NCI-H1694 treated with DMSO at 0.1 percent for 48 hours (cell line): ENCODE measurements at places on chromosomes 4 and X.

- DNase-seq, result no peak
Measured at GRCh38 chr4:98210281-98210680, 50.9 kb upstream of the RAP1GDS1 start.

DNA sequence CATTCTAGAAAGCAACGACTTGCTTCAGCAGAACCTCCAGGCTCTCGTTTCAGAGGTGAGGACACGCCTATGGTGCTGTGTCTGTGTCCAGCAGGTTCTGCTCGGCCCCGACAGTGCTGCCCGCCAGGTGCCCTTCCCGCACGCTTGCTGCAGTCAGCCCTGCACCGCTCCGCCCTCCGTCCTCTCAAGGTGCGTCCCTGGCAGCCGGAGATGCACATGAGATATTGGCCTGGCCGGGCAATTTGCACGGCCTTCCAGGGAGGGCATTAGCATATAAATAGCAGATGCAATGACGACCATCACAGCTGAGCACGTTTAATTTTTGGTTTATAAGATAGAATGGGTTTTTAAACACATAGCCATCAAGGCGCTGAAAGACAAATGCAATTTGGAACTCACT lies 14.4 kb downstream of the UVSSA start:
- DNase-seq, result no peak

- no peak for DNase-seq
Measured at GRCh38 chr4:30917946-30918345, 197.8 kb downstream of the PCDH7 start.

GRCh38 chrX:53280331-53281320 lies 758 bp downstream of the IQSEC2 start:
- no peak for DNase-seq

GRCh38 chrX:905848-906566 lies 275.4 kb downstream of the SHOX start:
- DNase-seq, result no peak

GRCh38 chr4:186587416-186588018 lies 32.1 kb upstream of the MTNR1A start:
- DNase-seq, result peak; percentile 24

DNA sequence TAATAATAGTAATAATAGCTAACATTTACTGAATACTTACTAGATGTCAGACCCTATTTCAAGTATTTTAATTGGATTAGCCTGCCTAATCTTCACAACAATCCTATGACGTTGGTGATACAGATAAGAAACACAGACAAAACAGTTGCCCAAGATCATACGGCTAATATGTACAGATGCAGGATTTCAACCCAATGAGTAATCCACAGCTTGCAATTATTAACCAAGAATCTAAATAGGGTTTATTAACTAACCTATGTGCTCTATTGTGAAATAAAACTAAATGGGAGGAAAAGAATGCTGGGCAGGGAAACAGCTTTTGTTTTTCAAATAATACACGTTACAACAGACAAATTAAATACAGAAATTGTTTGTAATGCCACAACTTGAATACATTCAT lies 23.4 kb downstream of the FBXO8 start:
- DNase-seq, result no peak

GRCh38 chr4:47462799-47463234 lies 685 bp downstream of the COMMD8 start:
- no peak for DNase-seq

DNA sequence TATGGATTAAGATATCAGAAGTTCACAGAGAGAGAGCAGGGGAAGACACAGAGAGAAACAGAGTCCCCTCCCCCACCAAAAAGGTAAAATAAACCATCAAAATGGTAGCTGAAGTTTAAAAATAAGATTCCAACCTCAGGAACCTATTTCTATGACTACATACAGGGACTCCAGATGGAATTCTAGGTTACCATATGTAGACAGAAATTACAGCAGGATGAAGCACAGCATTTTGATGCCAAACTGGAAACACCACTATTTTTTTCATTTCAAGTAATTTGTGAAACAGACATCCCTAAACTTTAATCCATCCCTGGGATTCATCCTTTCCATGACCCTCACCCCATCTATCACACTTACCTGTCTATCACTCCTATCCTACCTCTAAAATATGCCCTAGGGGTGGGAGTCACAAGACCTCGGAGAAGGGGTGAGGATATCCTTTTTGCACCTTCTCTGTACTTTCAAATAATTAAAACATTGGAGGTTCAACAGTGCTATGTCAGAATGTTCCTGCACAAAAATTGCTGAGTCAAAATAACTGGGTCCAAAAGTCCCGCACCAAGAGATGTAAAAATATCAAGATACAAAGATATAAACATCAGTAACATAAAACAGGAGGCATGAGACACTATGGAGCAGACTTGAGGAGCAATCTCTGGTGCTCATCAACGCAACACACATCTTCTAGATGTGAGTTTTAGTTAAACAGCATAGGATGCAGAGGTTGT lies 344.5 kb upstream of the RASGEF1B start:
- DNase-seq, result no peak

DNA sequence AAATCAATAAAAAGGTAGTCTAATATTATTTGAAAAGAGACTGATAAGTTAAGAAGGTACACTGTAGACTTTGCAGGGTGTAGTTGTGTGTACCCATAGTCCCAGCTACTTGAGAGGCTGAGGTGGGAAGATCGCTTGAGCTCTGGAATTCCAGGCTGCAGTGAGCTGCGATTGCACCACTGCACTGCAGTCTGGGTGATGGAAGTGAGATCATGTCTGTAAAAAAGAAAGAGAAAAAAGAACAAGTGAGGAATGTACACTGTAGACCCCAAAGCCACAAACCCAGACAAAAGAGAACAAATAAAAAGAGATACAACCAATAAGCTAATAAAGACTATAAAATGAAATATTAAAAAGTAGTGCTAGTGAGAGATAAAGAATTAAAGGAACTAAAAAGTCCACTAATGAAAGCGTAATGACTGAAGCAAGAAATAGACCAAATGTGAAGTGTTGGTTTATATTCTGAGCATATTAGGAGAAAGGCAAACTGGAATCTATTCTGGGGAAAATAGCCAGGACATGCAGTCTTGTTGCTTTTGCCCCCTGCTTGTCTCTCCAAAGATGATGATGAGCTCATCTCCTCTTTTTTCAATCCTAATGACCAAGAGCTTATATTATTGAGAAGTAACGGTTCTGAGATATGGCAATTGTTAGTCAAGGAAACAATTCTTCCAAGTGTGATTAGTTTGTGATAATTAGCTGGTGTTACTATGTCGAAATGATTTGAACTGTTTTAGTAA lies 19.1 kb downstream of the GSX2 start:
- no peak for DNase-seq

GRCh38 chr4:84051639-84052038 lies 447.5 kb downstream of the NKX6-1 start:
- DNase-seq, result no peak

- no peak for DNase-seq
Measured at GRCh38 chr4:41160856-41161255, 53.5 kb downstream of the APBB2 start.

GRCh38 chr4:139175646-139176301 lies 1.2 kb downstream of the ELF2 start:
- DNase-seq, result peak; percentile 6

- DNase-seq, result peak; percentile 30
Measured at GRCh38 chr4:80361329-80361900, 25.9 kb downstream of the CFAP299 start.

GRCh38 chrX:154027986-154028385 lies 8.3 kb upstream of the IRAK1 start:
- no peak for DNase-seq

DNA sequence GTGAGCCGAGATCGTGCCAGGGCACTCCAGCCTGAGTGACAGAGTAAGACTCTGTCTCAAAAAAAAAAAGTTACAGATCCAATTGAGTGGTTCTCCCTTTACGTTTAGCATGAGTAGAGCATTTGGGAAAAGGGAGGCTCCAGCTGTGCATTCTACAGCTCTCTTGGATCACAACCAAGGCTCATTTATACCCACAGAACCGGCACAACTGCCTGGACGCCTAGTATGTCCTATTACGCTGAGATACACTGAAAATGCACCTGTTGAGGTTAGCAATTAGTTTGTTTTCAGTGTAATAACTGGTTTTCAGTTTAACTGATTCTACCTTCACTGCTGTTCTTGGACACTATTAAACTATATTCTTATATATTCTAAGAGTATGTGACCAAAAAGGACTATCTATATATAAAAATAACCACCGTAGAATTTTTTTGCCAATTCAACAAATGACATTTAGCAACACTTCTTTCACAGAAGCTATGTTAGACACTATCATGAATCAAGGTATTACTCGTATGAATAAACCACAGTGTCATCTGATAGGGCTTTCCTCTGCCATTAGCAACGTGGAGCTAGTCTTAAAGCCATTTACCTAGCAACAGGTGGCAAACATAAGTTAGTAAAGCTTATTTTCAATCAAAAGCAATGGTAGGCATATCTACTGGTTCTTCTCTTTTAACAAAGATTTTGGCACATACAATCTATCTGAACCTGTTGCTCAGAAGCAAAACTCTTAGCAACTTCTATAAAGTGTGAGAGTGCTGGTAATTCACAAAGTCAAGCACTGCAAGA lies 3.6 kb downstream of the OTUD4 start:
- no peak for DNase-seq

DNA sequence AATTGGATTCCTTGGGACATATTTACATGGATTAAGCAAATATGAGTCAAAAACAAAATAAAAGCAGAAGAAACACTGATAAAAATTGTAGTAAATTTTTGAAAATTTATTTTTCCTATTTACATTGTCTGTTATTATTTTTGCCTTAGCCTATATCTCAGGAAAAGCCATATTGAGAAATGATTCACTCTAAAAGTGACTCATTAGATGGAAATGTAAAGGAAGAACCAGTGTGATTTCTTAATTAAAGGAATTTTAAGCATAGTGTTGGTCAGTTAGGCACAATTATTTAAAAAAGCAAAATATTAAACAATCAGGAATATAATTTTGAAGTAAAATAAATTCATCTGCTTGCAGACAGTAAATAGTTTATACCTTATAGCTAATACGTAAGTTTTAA lies 167.4 kb upstream of the NAP1L5 start:
- no peak for DNase-seq

- peak; percentile 90 for DNase-seq
Measured at GRCh38 chr4:73668782-73669201, 48.6 kb upstream of the RASSF6 start.

DNA sequence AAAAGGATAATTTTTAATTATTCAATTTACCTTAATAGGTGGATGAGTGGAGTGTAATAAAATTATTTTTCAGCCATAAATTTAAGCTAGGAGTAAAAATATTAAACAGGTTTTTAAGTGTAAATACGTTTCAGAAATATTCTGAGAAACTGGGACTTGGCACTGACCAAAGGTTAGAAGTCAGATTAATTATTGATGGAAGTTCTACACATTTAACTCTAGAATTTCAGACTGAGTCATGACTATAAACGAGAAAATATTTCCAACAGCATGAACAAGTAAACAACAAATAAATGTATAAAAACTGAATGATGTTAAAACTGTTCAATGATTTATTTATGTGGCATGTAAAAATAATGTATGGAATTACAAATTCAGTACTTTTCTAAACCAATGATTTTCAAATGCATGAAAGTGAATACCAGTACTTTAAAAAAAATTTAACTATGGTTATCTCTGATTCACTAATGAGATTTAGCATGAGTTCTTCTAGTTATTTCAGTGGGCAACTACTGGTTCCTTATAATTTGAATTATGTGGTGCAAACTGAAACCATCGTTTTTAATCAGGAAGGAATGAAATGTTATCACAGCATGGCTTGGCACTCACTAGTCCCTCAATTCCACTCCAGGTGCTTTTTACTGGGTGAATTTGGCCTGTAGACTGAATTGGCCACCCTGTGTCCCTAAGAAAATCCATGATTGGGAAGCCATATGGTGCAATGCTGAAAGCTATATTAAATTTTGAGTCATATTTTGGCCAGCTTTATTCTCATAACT lies 244.2 kb downstream of the FSTL5 start:
- no peak for DNase-seq

DNA sequence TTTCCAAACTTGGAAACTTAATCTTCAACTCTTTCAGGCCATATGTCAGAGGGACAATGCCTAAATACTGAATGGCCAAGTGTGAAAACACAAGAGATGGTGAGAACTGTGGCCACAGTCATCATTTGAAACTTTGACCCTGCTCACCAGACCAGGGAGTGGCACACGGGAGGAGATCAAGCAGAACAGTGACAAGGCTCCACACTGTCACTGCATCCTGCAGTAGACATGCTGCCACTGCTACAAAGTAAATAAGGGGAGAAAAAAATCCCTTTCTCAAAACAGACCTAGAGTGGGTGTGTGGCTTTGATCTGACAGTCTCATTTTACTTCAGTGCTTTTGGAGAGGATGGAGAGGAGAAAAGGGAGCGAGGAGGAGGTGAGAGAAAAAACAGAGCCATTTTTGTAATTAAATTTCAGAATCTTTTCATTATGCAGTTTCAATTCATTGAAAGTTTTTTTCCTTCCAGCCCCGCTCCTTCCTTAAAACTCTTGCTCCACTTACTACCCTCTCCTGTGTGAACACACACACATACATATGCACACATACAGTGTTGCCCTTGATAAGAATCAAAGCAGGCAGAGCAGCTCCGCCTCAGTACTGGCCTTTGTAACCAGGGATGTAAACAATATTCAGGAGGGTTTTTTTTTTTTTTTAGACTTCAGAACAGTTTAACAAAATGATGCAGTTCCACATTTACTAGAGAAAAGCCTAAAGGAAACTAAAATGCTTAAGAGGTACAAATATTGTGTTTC lies 34.4 kb downstream of the NEXMIF start:
- DNase-seq, result no peak

DNA sequence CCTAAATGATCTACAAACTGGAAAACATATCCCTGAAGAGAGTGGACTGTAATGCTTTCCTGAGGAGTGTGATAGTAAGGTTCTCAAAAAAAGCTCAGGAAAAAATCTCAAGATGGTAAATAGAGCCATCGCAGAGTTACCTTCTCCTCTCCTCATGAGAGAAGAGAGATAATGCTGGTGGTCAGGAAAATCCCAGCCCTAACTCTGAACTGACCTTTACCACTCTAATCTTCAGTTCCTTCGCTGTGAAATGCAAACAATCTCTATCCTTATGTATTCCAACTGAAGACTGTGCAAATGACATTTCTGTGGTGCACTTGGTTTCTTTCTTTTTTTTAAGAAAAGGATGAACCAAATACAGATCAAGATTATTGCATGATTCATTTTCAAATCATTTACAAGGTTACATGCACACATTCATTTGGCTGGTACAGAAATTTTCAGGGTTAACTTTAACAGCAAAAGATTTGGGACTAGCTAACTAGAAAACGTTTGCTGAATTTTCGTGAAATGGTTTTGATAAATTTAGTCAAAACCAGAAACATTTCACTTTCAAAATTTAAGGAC lies 8.3 kb downstream of the PPM1K start:
- DNase-seq, result no peak

- DNase-seq, result no peak
Measured at GRCh38 chr4:81747242-81747930, 275.7 kb upstream of the RASGEF1B start.

DNA sequence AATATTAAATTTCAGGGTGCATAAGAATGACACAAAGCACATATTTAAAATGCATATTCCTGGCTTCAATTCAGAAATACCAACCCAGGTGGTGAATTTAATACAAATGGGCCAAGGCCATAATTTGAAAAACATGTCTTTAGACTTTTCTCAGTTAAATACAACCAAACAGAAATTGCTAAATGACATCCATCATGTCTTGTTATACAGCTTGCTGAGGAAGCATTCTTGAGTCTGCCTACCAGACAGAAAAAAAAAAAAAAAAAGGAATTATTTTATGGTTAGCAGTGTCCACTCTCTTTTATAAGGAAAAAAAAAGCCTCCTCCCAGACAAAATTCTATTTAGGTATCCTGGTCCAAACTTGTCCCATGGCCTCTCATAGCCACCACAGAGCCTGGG lies 119.1 kb downstream of the PAPSS1 start:
- DNase-seq, result no peak
